ENCODE measurements at places on chromosomes 16 and 17. TPM values are rescaled to one million over a fixed set of nuclear protein-coding genes. Genes with fewer than 3 reads are reported as not detected.

DNA sequence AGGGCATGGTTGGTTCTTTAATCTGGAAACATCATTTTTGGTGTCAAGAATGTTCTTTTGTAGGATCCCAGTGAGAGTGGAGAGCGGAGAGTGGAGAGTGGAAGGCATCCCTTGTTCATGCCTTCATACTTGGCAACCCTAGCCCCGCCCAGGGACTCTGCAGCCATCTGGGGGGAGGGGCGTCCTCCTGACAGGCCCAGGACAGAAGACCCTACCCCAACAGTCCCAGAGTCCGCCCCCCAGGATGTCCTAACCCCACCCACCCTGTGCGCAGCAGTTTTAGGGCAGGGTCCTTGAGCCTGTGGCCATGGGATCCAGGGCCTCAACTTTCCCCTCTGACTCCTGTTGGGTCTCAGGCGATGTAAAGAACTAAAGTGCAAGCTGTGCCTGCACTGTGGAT is 4.5 kb downstream of the SLC26A11 start:
- H3K4me3 ChIP-seq = no peak overlapping the region
- no peak overlapping the region for H3K27ac ChIP-seq
- H3K27me3 ChIP-seq = no peaks in the 10 kb centered on the region
- peaks cover 7% of the 10 kb centered on the region for H3K36me3 ChIP-seq

Gene VMO1
- 5.6 TPM for total RNA-seq

DNA sequence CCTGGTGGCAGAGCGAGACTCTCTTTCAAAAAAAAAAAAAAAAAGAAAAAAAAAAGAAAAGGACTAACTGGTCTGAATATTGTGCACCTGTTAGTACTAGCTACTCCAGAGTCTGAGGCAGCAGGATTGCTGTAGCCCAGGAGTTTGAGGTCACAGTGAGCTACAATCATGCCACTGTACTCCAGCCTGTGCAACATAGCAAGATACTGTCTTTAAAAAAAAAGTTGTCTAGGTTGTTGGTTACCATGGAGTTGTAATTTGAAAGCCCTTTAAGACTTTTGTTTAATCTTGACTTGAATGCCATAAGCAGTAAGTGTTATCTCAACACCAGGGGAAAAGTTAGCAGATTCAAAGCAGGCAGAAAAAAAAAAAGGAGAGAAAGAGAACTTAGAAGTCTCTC is 10.9 kb upstream of the C16orf54 start:
- no peak for DNase-seq
- H3K27ac ChIP-seq = no peak overlapping the region
- no peaks in the 10 kb centered on the region for H3K36me3 ChIP-seq
- H3K4me3 ChIP-seq = no peak overlapping the region

GRCh38 chr17:29628644-29629043 is 5.9 kb upstream of the CORO6 start:
- no peak for DNase-seq
- H3K4me3 ChIP-seq = no peak overlapping the region
- peaks cover 50% of the 10 kb centered on the region for H3K36me3 ChIP-seq

- no peak overlapping the region for H3K27ac ChIP-seq
- no peak overlapping the region for H3K4me3 ChIP-seq
- H3K27me3 ChIP-seq = no peaks in the 10 kb centered on the region
- H3K36me3 ChIP-seq = no peaks in the 10 kb centered on the region
- DNase-seq = no peak
Measured at GRCh38 chr16:84141143-84141670, 3.8 kb downstream of the HSDL1 start.

- DNase-seq = no peak
- peaks cover 18% of the 10 kb centered on the region for H3K4me1 ChIP-seq
- no peaks in the 10 kb centered on the region for H3K27me3 ChIP-seq
- no peaks in the 10 kb centered on the region for H3K36me3 ChIP-seq
- H3K27ac ChIP-seq = no peak overlapping the region
Measured at GRCh38 chr17:1124896-1125787, 54.6 kb downstream of the ABR start.

Gene TBX4
- total RNA-seq = 28.6 TPM

DNA sequence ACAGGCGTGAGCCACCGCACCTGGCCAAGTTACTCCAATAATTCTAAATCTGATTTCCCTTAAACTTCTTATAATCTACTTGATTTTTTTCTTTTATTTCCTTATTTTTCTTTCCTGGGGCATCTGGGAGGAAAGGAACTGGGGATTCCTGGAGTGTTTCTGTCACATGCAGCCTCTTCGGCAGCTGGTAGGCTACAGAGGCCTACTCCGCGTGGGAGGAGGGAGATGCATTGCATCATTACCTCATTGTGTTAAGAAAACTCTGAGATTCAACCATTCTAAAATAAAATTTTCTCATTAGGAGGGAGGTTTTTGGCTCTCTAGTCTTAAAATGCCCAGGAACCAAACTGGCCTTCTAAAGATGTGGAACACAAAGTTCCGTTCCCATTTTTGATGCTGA is 64.0 kb downstream of the SOX9 start:
- no peak for DNase-seq
- H3K36me3 ChIP-seq = no peaks in the 10 kb centered on the region
- H3K4me3 ChIP-seq = no peak overlapping the region
- H3K27ac ChIP-seq = no peak overlapping the region
- H3K27me3 ChIP-seq = no peaks in the 10 kb centered on the region

Gene TP53TG3
- total RNA-seq = not detected

Gene C17orf50
- total RNA-seq = not detected

DNA sequence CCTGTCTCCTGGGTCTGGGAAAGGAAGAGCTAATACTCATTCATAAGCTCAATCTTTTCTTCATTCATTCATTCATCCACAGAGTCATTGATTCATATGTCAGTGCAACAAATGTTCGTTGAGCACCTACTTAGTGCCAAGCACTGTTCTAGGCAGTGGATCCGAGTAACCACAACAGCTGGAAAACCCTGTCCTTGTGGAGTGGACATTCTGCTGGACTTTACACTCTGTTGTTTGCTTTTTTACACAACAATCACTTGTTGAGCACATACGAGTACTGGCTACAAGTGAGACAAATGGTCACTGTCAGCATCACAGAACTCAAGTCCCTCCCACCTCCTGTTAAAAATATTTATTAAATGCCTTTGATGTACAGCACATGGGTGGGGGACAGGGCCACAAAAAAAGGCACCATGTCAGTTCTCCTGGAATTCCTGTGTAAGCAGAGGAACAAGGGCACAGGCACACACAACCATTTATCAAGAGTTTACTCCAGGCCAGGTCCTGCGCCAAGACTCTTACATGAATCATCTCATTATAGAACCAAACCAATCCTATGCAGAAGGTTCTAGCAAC is 46.9 kb downstream of the TEKT5 start:
- no peak for DNase-seq
- H3K4me3 ChIP-seq = no peak overlapping the region
- H3K4me1 ChIP-seq = no peaks in the 10 kb centered on the region
- H3K27ac ChIP-seq = peak overlapping the region; percentile 60
- no peaks in the 10 kb centered on the region for H3K27me3 ChIP-seq

Gene MMP2
- 353 TPM for total RNA-seq

- no peak overlapping the region for H3K27ac ChIP-seq
- no peaks in the 10 kb centered on the region for H3K36me3 ChIP-seq
- H3K4me3 ChIP-seq = no peak overlapping the region
- no peak for DNase-seq
- H3K4me1 ChIP-seq = no peaks in the 10 kb centered on the region
- H3K27me3 ChIP-seq = no peaks in the 10 kb centered on the region
Measured at GRCh38 chr16:82083710-82084353, 48.8 kb downstream of the HSD17B2 start.

DNA sequence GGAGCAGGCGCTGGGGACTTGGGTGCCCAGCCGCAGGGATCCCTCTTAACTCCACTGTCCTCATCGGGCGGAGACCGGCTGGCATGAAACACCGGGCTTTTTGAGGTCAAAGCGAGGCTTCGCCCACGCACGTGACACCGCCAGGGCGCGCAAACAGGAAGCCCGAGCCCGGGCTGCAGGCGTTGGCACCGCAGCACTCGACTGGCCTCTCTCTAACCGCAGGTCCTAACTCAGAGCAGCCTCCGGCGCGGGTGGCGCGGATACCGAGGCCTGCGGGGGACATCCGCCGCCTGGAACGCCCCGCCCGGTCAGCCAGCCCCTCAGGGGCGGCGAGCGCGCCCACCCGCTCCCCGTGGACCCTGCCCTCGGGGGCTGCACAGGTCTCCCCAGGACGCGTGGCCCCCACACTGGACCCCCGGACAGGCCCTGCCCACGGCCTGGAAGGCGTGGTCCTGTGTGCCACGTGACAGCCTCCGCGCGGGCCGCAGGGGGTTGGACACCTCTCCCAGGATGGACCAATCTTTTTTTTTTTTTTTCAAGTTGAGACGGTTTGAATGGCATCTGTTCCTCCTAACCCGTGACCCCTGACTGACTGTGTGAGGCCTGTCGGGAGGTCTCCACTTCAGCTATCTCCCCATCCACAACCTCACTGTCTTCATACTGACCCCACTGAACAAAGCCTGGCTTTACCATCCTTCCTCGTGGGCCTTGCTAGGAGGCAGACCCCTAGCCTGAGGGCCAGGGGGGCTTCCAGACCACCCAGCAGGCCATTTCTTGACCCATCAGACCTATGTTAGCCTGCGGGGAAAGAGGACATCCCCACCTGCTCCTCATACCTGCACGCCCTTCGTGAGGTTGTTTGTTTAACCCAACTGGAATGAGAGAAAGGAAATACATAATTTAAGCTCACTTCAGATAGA is 8.4 kb upstream of the SLC47A2 start:
- no peaks in the 10 kb centered on the region for H3K36me3 ChIP-seq
- no peaks in the 10 kb centered on the region for H3K27me3 ChIP-seq
- H3K27ac ChIP-seq = peak overlapping the region; percentile 71
- H3K4me1 ChIP-seq = peaks cover 52% of the 10 kb centered on the region
- peak; percentile 91 for DNase-seq
- peak overlapping the region; percentile 35 for H3K4me3 ChIP-seq

DNA sequence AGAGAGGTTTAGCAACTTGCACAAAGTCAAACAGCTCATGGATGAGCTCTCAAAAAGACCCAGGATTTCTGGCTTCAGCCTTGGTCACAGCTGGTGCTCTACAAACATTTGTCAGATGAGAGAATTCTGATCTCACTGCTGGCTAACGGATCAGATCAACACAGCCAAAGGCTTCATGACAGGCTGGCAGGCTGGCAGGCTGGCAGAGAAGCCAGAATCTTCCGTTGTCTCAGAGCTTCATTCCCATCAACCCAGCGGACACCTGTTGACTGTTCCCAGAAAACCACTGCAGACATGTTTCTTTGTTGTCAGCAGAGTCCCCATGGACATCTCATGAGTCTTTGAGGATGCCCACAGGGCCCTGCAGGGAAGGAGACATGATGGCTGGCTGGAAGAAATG is 303.8 kb upstream of the ASIC2 start:
- no peak overlapping the region for H3K4me3 ChIP-seq
- H3K36me3 ChIP-seq = no peaks in the 10 kb centered on the region
- no peaks in the 10 kb centered on the region for H3K27me3 ChIP-seq

DNA sequence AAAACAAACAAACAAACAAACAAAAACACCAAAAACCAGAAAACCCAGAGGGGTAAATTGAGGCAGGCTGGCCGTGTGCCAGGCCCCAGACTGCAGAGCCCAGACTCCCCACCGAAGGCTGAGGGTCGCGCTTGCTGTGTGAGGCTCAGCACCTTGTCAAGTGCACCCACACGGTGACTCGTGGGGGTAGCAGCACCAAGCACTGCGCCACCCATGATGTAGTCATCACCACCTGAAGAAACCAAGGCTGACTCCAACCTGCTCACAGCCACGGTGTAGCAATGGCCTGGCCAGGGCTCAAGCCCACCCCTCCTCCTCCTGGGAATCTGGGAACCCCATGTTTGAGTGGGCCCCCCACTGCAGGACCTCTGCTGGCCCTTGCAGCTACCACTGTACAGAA is 11.9 kb downstream of the MCRIP1 start:
- peaks cover 12% of the 10 kb centered on the region for H3K4me1 ChIP-seq
- H3K4me3 ChIP-seq = no peak overlapping the region
- no peaks in the 10 kb centered on the region for H3K36me3 ChIP-seq
- no peak for DNase-seq

DNA sequence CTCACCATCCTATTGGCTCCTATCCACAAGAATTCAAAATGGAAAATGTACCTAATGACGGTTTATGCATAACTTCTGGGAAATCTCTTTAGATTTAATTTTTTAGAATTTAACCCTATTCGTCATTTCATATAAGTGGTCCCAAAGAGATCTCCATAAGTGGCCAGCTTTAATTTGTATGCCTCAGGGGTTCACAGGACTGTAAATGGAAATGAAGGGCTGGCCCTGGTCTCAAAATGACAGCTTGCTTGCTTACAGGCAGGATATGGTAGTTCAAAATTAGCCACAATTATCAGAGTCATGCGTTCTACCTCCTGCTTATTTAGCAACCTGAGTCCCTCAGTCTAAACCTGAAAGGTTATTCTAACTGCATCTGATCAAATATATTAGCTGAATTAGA is 6.6 kb upstream of the NACA2 start:
- H3K4me3 ChIP-seq = no peak overlapping the region
- H3K36me3 ChIP-seq = no peaks in the 10 kb centered on the region
- no peak overlapping the region for H3K27ac ChIP-seq
- H3K4me1 ChIP-seq = no peaks in the 10 kb centered on the region

DNA sequence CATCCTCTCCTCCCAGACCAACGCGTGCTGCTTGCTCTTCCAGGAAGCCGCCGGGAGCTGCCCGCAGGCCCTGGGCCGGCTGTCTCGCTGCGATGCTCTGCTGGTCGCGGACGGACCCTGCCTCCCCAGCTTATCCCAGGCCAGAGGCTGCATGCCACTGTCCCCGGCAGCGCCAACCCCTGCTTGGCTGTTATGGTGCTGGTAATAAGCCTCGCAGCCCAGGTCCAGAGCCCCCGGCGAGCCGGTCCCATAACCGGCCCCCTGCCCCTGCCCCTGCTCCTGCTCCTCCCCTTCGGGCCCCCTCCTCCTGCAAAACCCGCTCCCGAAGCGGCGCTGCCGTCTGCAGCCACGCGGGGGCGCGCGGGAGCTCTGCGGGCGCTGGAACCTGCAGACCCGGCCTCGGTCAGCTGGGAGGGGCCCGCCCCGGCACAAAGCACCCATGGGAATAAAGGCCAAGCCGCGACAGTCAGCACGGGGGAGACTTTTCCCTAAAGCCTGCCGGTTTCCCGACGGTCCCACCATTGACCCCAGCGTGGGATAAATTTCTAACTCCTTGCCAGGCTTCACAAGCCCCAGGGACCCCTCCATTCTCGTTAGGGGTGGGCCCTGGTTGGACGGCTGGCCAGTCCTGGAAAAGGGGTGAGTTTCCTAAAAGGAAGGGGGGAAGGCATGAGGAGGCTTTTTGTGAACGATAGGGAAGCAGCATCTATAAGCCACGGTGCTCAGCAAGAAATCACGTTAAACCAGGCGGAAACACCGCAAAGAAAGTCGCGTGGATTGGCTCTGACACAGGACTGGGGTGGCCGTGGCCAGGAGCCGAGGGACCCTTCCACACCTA is 11.2 kb downstream of the ENPP7 start:
- no peaks in the 10 kb centered on the region for H3K36me3 ChIP-seq
- H3K27ac ChIP-seq = no peak overlapping the region
- no peak overlapping the region for H3K4me3 ChIP-seq
- peaks cover 42% of the 10 kb centered on the region for H3K27me3 ChIP-seq
- peaks cover 7% of the 10 kb centered on the region for H3K4me1 ChIP-seq
- peak; percentile 86 for DNase-seq

Measured in upper lobe of right lung (tissue), 1 donor.